ENCODE measurements at places on chromosomes 3 and 15.

- no peak for DNase-seq
These were observed 325.0 kb downstream of the CGGBP1 start for GRCh38 chr3:87733671-87734367.

- no peak for DNase-seq
These were observed 222.7 kb downstream of the XXYLT1 start for GRCh38 chr3:195048059-195048905.

DNA sequence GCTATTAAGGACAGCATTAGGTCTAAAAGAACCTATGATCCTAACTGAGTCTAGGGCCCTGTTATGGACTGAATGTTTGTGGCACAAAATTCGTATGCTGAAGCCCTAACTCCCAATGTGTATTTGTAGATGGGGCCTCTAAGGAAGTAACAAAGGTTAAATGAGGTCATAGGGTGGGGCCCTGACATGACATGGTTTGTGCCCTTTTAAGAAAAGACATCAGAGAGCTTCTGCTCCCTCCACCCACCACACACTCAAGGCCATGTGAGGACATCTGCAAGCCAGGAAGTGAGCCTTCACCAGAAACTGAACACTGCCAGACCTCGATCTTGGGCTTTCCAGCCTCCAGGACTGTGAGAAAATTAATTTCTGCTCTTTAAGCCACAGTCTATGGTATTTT lies 49.2 kb downstream of the PHC3 start:
- no peak for DNase-seq

DNA sequence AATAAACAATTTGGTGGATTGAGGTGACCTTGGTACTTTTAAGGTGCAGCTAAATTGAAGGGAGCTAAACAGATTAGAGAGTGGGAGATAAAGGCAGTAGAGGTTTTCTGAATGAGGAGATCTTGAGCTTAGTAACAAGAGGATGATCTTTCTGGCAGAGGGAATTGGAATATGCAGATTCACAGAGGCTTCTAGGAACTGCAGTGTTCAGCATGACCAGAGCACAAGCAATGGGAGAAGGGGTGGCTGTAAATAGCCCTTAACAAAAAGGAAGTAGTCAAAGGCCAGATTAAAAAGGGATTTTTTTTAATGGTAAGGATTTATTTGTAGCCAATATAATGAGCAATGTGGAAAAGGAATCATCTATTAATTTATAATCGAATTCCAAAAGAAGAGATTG lies 5.7 kb upstream of the BNIP2 start:
- no peak for DNase-seq

DNA sequence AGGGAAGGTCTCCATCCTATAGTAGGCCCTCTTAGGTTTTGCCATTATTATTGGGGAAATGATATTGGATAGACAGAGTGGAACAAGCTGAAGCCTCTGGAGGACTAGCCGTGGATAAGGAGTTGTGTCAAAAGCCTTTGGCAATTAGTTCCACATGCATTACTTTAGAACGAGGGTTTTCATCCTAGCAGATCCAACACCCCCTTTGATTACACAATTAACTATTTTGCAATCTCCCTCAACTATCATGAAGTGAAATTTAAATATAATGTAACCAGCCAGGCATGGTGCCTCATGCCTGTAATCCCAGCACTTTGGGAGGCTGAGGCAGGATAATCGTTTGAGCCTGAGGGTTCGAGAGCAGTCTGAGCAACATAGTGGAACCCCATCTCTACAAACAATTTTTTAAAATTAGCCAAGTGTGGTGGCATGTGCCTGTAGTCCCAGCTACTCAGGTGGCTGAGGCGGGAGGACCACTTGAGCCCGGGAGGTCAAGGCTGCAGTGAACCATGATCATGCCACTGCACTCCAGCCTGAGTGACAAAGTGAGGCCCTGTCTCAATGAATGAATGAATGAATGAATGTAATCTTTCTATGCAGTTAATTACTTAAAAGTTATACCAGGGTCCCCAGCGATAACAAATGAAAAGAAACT lies 56.8 kb downstream of the PXYLP1 start:
- DNase-seq, result no peak

- no peak for DNase-seq
These were observed 27.8 kb downstream of the DUSP7 start for GRCh38 chr3:52028572-52028971.
